Activated CD4-positive, alpha-beta T cell treated with anti-CD3 and anti-CD28 coated beads for 48 hours (primary cell): ENCODE measurements at places on chromosomes 5 and 9.

DNA sequence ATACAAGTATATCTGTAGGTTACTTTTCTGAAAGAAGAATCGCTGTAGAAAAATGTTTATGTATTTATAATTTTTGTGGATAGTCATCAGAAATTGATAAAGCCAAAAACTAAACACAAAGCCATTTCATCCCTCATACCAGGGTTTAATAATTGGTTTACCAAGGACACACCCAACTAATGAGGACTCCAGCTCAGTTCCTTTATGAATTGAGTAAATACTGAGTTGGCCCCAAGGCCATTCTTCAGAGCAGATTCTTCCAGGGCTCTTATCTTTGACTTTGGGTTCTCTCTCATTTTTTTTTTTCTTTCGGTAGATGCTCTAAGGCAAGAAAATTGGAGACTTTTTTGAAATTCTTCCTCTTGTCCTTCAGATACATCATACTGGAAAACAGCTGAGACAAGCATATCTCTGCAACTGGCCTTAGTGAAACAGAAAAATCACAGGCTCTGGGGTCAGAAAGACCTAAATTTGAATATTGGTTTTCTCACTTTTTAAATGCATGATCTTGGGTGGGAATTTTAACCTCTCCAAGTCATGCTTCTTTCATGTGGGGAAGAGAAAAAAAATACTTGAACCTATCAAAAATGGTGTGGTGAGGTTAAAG lies 401.8 kb downstream of the ARHGEF28 start:
- DNase-seq, result no peak

DNA sequence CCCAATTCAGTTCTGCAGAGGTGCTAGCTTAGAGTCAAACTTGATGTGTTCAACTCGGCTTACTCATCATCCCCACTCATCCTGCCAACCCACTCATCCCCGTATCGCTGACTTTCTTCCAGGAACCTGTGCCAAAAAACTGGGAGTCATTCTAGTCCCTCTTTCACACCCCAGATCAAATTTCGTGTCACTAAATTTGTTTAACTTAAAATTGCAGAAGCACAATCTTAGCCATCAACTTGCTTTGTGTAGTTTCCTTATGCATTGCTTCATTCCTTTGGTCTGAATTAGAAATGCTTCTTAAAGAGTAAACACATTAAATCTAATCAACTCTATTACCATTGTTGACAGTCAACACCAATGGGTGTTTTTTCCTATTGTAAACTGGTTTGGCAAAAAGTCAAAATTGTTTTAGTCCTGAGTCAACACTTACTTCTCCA lies 162.4 kb downstream of the TTC39B start:
- DNase-seq, result no peak

DNA sequence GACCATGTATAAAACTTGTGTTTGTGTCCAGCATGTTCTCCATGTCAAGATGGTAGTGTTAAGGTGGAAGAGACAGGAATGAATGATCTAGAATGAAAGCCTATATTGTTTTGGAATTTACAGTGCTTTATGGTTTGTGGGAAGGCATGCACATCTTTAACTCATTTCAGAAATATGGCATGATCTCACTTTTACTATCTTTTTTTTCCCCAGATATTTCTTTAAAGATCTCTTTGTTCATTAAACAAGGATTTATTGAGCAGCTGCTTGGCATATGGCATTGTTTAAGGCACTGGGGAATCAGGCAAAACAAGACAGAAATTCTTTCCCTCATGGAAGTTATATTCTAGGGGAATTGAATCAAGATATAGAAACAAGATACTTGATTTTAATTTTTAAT lies 51.7 kb downstream of the SLC12A2 start:
- DNase-seq, result no peak

DNA sequence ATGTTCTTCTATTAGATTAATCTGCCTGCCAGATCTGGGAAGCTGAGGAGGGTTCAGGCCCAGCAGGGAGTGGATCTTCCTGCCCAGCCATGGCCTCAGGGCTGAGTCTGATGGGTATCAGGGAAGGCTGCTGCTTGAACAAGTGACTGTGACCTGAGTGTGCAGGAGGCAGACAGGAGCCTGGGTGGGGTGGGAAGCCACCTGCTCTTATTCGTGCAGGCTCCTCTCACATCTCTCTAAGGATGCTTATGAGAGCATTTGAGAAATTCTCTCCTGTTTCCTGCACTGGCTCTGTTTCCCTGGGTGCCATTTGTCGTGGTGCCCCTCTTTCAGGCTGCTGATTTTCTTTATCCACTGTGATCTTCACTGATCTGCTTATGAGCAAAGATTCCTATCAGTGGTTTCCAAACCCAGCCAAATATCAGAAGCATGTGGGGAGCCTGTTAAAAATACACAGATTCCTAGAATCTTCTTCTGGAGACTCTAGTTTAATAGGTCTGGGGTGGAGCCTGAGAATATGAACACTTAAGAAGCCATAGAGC lies 2.1 kb downstream of the RGS3 start:
- no peak for DNase-seq

GRCh38 chr9:88819476-88819875 lies 171.8 kb upstream of the S1PR3 start:
- DNase-seq, result no peak

DNA sequence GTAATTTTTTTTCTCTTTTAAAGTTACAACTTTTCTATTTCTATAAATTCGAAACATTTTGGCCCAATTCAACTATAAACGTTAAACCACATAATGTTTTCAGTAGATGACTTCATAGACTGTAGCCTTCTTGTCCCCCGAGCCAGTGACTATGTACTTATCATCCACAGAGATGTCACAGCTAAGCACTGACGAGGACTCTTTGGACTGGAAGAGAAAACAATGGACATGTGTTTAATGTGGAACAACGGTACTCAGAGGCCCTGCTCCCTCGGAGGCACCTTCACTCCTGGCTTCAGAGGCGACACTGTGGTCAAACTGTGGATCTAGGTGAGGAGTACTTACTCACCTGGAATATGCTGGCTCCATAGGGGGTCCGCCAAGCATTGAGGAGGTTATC lies 105.2 kb downstream of the TLE1 start:
- no peak for DNase-seq

- DNase-seq, result no peak
Observed at GRCh38 chr9:27053369-27054022, 48.0 kb upstream of the LRRC19 start.

DNA sequence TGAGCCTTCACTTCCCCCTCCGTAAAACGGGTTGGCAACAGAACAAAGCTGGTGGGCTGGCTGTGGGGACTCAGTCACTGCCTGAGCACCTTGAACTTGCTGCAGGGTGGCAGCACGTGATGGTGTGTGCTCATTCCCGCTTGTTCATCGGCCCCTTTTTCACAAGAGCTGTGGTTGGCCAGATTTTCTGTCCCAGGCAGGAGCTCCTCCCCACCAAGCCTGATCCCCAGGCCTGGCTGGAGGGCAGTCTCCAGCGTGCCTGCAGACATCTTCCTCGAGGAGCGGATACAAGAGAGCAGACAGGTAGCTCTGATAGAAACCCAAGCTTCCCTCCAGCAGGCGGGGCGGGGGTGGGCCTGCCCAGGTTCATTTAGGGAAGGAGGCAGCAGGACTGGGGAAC lies 61.9 kb upstream of the ORM1 start:
- DNase-seq, result no peak

DNA sequence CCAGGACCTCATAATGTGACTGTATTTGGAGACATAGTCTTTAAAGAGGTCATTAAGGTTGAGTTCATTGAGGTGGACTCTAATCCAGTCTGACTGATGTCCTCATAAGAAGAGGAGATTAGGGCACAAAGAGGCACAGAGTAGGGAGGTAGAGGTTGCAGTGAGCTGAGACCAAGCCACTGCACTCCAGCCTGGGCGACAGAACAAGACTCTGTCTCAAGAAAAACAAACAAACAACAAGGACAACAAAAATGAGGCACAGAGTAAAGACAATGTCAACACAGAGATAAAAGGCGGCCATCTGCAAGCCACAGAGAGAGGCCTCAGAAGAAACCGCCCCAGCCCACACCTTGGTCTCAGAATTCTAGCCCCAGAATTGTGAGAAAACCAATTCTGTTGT lies 17.0 kb upstream of the TDRD7 start:
- no peak for DNase-seq

GRCh38 chr5:58921159-58921558 lies 338.3 kb downstream of the RAB3C start:
- no peak for DNase-seq

DNA sequence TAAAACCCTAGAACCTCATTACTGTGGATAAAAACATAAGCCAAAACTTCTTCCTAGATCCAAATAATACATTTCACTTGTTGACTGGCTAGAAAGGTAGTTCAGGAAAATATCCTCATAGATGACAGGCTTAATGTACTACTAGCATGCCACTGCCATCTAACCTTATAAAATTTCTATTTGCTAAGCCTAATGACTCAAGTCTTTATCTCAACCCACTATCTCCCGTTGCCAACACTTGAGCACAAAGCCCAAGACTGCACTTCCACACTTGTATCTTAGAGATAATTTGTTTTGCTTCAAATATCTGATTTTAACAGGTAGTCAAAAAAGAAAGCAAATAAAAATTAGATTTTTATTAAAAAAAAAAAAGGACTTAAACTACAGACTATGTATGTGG lies 42.7 kb downstream of the FBXL17 start:
- DNase-seq, result no peak

GRCh38 chr5:171336521-171337209 lies 27.6 kb downstream of the TLX3 start:
- DNase-seq, result peak; percentile 37

DNA sequence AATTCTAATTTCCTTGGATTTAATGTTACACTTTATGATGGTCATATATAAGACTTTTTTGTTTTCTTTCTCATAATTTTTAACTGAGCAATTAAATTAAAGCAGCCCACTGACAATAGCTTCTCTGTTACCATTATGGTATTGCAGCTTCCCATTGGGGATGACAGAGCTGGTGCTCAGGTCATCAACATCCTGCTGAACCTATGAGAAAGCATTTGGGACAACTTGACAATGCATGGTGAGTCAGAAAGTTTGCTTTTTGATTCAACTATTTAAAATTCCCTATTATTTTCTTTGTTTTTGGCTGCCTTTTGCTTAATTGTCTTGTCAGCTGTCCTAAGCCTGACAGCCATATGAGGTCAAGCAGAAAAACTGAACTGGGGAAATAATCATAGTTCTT lies 487.4 kb upstream of the RIOK2 start:
- DNase-seq, result no peak

DNA sequence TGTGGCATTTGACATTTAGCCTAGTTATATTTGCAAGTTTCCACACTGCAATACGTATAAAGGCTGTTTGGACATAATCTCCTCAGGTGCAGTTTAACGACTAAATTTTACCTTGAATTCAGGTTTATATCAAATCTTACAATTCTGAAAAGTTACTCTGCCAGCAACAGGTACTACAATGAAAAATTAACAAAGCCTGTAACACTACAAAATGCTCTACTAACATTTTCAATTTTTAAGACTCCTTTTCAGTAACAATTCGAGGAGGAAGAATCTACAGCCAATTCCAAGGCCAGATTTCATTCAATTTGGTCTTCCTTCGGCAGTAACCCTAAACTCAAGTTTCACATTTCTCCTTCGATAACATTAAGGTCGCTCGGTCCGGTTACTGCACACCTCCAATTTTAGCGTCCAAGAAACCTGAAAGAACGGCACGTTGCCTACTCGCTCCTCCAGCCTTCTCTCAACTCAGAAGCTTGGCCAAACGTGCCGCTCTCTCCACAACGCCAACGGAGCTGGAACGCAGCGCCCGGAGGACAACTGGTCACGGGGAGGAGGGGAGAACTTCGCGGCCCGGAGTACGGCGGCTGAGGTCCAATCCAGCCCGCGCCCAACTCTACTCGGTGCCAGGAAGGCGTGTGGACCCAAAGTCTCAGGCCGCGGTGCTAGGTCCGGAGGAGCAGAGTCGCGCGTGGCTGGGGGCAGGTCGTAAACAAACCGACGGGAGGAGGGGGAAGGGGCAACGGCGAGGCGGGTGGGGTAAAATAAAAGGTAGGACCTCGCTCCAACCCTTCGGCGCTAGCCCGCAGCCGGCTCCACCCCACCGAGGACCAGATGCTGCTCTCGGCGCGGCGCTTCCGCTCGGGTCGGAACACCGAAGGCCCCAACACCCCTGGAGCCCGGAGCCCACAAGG lies 681 bp downstream of the FNIP1 start:
- DNase-seq, result peak; percentile 52

DNA sequence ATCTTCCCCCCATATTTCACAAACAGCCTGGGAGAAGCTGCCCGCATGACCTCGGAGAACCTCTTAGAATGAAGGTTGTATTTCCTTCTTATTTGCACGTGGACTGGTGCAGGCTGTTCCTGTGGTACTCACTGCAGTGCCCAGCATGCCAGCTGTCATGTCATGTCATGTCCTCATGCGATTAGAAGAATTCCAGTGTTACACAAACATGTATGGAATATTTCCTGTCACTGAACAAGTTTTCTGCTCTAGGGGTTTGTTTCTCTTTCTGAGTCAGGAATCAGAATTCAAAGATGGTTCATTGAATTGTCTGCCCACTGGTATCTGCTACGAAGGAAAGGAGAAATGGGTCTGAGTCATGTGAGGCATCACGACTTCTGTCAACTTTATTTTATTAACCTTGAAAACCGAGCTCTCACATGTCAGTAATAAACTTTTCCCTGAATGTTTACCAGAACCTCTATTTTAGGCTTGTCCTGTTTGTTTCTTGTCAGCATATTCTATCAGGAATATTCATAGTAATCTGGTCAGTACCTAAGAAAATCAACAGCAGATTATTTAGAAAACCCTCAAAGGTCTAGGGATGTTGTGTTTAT lies 415.6 kb downstream of the GADD45G start:
- no peak for DNase-seq

GRCh38 chr9:92295827-92296258 lies 2.3 kb upstream of the IARS1 start:
- no peak for DNase-seq

- DNase-seq, result no peak
Observed at GRCh38 chr5:151700296-151700695, 13.6 kb upstream of the SPARC start.

- DNase-seq, result no peak
Observed at GRCh38 chr9:124708074-124708473, 63.0 kb downstream of the NR6A1 start.

DNA sequence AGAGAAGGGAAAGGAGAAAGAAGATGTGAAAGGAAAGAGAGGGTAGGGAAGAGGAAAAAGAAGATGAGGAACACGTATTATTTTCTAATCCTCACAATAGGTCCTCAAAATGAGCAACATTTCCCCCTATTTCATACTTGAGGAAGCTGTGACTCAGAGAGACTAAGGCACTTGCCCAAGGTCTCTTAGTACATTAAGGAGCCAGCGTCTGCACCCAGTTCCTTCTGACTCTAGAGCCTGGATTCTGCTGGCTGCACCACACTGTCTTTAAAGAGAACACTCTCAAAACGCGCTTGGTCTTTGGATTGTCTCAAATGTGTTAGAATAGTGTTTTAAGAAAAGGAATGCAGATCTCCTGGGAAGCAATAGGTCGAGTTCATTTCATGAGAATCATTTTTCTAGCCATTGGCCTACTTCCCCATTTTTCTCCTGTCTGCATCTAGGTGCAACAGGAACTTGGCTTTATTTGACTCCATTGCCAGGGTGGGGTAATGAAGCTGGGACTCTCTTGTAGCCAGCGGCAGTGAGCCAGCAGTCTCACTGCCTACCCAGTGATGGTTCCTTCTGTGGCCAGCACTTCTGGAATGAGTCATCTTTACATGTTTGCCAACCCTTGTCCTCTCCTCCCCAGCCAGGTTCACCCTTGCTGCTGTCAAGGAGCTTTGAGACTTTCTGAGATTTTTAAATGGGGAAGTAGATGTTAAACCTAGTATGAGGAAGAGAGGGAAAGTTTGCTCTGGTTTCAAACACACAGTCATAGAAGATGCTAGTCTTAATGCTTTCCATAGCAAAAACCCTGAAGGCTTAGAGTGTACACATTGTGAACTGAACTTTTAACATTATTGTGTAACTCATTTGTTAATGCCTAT lies 82.7 kb downstream of the DOCK8 start:
- DNase-seq, result peak; percentile 19

- no peak for DNase-seq
Observed at GRCh38 chr5:50564558-50564957, 101.9 kb upstream of the PARP8 start.
